Aorta (tissue), 5 donors: ENCODE measurements at places on chromosomes 6 and 20. TPM values are rescaled to one million over a fixed set of nuclear protein-coding genes. Genes with fewer than 3 reads are reported as not detected.

DNA sequence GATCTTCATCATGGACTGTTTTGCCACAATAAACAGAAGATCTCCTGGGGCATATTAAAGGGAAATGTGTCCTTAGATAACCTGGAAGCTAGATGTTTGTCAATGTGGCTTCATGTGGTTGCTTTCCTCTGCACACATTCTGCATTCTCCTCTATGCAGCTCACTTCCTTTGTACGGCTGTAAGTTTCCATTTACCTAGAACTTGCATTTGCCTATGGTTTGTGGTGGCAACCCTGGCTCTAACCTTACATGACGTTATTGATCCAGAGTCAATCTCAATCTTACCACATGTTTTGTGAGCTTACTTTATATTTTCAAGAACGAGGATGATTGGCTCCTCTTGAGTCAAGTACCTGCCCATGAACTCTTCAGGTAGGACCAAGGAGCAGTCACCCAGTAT is 863.1 kb downstream of the MAFB start:
- DNase-seq = no peak

- no peak for DNase-seq
These were observed 23.5 kb downstream of the ILRUN start for GRCh38 chr6:34673064-34673463.

- DNase-seq = no peak
These were observed 103.7 kb downstream of the LINC00237 start for GRCh38 chr20:21002486-21002885.

GRCh38 chr6:156848533-156848932 is 71.4 kb downstream of the ARID1B start:
- peak; percentile 80 for DNase-seq

DNA sequence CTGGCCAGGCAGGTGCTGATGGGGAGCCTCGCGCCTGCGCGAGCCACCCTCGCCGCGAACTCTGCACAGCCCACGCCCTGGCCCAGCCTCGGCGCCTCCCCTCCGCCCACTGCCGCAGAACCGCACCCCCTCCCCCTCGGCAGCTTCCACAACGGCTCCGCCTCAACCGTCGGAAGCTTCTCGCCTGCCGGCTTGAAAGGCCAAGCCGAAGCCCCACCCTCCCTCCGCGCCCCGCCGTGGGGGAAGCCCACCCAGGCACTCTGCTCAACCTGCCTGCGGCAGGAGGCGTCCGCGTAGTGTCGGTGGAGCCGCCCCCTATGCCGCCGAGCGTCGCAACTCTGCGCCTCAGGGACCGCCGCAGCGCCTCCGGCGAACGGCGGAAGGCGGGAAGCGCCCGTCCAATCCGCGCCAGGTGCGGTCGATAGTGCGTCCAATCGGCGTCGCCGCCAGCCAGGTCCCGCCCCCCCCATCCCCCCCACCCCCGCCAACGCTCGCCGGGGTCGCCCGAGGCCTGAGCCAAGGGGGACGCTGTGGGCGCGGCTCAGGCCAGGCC is at the start of gene SYCP2:
SYCP2 (minus strand) TSS at position 342 of the 553 bp plus-strand sequence. CDS start 11,224 bp downstream, outside the sequence.
- DNase-seq = peak; percentile 89

DNA sequence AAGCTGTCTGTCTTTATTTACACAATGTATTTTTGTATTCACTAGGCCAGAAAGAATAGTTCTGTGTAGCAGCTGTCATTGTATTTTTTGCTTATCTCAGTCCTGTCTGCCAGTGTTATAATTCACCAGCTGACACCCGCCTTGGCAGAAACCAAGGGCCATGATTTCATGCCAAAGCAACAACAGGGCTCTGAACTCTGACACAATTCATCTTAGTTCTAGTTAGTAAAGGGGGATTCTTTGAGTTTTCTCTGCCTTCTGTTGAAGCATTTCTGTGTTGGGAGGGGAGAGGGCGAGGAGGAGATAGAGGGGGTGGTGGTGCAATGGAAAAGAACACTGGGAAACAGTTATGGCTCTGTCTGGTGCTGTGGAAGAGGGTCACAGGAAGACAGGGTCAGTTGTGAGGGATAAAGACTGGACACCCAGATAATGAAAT is 684.6 kb upstream of the MARCKS start:
- DNase-seq = no peak

- no peak for DNase-seq
These were observed 612.3 kb upstream of the BTBD3 start for GRCh38 chr20:11305406-11305805.

DNA sequence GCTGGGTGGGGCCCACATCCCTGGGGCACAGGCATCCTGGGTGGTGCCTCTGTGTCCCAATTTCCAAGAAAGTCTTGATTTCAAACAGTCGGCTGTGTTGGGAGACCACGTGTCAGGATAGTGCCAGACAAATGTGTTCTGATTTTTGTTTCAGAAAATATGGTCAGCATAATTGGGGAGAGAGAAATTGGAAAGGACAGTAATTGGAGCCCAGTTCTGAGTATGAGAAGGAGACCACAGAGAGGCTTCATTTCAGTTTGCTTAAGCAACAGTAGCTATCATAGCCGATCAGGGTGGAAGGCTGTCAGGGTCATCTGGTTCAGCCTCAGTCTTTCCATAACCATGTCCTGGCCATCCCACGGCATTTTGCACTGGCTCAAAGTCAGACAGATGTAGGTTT is 220.7 kb downstream of the CDC5L start:
- DNase-seq = no peak

DNA sequence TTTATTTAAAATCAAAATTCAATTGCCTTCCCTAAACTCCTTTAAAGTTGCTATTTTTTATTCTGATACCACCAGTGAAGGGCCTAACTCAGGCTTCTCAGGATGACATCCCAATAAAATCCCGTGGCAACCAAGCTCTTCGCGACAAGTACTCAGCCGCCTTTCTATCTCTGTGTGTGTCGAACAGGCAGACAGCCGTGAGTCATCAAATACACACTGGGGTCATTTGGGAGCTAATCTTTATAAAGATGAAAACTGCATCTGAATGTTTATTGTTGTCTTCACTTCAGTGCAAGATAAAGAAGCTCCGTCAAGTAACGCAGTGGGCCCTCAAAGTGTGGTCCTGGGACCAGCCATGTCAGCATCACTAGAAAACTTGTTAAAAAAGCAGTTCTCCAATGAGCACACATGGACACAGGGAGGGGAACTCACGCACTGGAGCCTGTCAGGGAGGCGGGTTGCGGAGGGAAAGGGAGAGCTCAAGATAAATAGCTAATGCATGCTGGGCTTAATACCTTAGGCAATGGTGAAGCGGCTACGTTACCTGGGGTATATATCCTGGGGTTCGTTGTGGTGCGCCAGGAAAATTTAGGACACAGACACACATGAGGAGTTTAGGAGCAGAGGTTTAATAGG is 119.3 kb downstream of the RNF144B start:
- DNase-seq = no peak

FNDC11 gene
- not detected for total RNA-seq
